BE2C (cell line): ENCODE measurements at places on chromosomes 16 and 17.
A peak's percentile ranks its signal among the peaks of the same experiment; 100 is the strongest.

- DNase-seq, result peak; percentile 88
Measured at GRCh38 chr16:57377080-57377841, 5.0 kb downstream of the CX3CL1 start.

DNA sequence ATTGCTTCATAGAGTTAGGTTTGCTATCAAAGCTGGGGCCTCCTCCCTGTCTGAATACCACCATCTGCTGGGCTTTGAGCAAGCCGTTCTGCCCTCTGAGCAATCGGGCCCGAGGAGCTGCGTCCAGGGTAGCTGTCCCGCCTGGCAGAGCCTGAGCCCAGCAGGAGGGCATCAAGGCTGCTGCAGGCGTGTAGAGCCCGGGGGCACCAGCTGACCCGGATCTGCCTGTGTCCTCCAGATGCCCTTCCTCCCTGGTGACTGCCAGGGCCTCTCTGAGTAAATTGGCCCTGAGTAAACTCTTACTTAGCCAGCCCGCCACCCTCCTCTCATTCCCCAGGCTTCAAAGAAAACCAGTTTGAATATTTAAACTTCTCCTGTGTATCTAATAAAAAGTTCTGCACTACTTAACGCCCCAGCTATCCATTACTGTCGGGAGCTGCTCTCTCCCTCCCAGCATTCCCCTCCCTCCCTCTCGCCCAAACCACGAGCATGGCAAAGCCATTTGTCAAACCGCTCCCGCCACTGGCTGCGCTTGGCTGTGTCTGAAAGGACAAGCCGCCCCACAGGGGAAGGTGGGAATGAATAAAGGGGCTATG lies 16.4 kb downstream of the CDK5RAP3 start:
- peak; percentile 77 for DNase-seq

DNA sequence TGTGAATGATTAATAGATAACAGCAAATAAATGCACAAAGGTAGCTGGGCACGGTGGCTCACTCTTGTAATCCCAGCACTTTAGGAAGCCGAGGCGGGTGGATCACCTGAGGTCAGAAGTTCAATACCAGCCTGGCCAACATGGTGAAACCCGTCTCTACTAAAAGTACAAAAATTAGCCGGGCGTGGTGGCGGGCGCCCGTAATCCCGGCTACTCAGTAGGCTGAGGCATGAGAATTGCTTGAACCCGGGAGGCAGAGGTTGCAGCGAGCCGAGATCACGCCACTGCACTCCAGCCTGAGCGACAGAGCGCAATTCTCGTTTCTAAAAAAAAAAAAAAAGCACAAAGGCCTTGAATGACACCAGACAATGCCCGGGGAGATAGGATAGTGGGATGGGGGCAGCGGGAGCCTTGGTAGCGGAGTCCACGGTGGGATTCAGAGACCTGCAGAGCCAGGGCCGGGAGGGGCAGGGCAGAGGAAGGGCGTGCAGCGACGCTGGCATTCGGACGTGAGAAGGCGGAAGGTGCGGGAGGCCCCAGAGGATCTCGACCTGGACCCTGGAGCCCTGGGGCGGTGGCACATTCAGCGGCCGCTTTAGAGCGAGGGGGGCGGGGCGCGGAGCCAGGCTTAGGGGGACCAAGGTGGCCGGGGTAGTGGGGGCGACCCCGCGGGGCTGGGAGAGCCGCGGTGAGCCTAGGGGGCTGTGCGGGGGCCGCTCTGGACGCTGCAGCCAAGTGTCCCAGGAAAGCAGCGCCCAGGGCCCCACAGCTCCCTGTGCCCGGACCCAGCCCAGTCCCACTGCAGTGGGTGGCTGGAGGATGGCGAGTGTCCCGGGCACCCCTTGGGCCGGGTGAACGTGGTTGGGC lies 999 bp upstream of the FLYWCH2 start:
- peak; percentile 56 for DNase-seq

GRCh38 chr16:89094252-89094879 lies 714 bp downstream of the ACSF3 start:
- DNase-seq, result no peak

GRCh38 chr16:1770328-1771187 lies 785 bp downstream of the NME3 start:
- peak; percentile 84 for DNase-seq
